ENCODE measurements at places on chromosomes 1 and 21. TPM values are rescaled to one million over a fixed set of nuclear protein-coding genes. Genes with fewer than 3 reads are reported as not detected.
A peak's percentile ranks its signal among the peaks of the same experiment; 100 is the strongest.

Gene MCOLN2
- 0.99 TPM for total RNA-seq

- DNase-seq: no peak
These were observed 1.7 kb upstream of the MIB2 start for GRCh38 chr1:1613509-1614082.

DNA sequence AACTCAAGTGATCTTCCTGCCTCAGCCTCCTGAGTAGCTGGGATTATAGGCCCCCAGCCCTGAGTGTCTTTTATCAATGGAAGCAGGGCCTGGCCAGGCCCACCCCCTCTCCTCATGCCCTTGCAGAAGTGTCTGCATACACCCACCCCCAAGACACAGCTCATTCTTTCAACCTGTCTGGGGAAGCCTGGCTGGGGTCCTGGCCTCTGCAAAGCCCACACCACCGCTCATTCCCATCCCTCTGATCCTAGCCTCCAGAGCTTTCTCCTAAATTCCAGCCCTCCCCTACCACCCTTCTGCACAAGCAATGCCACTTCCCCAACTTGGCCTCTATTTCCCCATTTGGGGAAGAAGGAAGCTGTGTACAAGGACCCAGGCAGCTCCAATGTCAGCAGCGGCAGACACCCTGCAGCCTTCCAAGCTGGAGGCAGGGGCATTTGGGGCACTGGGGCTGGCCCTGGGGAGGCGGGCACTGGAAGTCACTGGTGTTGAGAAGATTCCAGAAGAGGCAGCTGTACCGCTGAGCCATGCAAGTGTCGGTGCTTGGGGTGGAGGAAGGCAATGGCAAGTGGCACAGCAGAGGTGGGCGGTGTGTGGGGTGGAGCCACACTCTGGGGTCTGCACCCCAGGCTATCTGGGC is 33.7 kb upstream of the ARF1 start:
- no peak for DNase-seq

Gene CBR1
- total RNA-seq: 198 TPM

- no peak for DNase-seq
These were observed 4.0 kb upstream of the EXTL1 start for GRCh38 chr1:26017606-26018005.

DNA sequence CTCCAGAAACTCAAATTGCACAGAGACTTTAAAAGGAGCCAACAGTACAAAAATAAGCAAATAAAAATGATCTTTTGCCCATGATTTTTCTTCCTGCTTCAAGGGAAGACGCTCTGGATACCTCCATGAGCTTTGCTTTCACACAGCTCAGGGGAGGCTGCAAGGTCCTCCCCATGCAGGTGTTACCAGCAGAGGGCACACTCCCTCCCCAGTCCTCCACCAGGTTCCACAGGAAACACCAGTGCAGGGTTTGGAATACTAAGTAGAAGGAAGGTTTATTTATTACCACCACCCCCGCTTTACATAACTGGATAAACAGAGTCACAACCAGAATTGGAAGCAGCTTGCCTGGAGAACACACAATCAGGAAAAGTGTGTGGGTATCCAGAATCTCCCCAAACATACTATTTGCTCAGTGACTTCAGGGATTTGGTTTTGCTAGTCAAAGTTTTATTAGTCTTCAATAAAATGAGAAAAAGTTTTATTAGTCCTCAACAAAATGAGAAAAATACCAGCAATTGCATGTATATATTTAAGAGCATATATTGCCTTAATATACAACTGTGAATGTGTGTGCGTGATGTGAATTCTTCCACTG is 37.3 kb downstream of the HSD3B1 start:
- DNase-seq: no peak

DNA sequence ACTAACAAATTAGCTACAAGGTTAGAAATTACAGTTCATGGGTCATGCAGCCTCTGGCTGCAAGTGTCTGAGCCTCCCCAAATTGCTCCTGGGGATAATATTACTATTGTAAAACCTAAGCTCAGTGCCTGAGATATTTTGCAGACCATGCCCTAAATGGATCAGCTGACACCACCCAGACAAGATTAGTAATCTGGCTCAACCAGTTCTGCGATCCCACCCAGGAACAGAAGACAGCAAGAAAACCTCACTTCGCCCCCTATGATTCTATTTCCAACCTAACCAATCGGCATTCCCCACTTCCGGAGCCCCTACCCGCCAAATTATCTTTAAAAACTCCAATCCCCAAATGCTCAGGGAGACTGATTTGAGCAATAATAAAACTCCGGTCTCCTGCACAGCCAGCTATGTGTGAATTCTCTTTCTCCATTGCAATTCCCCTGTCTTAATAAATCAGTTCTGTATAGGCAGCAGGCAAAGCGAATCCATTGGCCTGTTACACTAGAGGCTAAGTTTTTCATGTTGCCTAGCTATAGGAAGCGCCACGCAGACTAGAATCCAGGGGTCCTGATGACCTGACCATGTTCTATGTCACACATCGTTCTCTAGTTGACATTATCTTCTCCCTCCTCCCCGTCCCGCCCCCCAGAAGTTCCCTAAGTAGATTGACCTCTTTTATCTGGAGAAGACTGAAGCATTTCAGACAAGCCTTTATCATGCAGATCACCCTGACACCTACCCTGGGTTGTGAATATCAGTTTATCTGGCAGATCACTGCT is 22.4 kb upstream of the ZFYVE9 start:
- no peak for DNase-seq

DNA sequence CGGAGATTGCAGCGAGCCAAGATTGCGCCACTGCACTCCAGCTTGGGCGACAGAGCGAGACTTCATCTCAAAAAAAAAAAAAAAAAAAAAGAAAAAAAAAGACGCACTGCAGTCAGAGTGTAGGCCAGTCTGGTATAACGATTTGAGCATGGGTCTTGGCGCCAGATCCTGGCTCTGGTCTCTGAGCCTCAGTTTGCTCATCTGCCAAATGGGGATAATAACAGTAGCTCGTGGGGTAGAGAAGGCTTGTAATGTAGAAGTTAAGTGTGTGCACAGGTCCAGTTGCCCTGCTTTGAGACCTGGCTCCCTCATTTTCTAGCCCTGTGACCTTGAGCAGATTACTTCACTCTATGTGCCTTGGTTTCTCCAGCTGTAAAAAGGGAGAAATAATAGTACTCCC is 26.3 kb upstream of the GRHL3 start:
- no peak for DNase-seq

Gene PROX1
- total RNA-seq: 6.4 TPM

DNA sequence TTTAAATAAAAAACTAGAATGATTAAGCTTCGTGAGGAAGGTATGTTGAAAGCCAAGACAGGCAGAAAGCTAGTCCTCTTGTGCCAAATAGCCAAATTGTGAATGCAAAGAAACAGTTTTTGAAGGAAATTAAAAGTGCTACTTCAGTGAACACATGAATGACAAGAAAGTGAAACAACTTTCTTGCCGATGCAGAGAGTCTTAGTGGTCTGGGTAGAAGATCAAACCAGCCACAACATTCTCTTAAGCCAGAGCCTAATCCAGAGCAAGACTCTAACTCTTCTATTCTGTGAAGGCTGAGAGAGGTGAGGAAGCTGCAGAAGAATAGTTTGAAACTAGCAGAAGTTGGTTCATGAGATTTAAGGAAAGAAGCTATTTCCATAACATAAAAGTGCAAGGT is 63.2 kb downstream of the TTC3 start:
- no peak for DNase-seq

Gene ERICH3
- 0.14 TPM for total RNA-seq

DNA sequence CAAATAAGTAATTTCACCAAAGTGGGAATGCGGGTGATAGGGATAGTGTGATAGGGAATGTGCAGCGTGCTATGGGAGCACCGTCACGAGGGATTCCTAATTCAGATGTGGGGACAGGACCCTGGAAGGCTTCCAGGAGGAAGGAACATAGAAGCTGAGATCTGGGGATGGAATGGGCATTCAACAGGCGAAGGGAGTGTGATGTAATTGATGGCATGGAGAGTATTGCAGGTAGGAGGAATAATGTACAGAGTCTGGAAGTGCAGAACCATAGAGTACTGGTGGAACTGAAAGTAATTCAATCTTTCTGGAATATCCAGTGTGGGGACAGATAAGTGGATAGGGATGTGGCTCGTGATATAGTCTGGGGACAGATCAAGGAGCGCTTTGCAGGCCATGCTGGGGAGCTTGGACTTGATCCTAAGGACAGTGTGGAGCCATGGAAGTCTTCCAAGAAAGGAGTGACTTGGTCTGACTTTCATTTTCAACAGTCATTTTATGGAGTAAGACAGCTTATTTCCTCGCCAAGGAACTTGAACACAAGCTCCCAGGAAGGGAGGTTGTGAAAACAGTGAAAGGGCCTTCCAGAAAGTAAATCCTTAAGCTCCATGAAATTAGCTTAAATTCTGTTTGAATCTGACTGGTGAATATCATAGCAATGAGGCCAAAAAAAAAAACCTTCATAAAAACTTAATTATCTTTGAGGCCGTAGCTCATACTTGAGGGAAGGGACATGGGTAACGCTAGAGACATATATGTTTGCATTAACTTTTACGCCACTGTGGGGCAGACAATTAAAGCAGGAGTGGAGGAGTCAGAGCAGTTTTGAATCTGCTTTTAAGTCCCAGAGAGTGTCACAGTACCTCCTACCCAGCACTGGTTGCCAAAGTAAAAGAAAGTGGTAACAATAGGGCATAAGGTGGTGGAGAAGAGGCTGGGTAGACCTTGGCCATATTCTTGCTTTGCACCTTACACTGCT is 55.8 kb downstream of the ROR1 start:
- DNase-seq: no peak

DNA sequence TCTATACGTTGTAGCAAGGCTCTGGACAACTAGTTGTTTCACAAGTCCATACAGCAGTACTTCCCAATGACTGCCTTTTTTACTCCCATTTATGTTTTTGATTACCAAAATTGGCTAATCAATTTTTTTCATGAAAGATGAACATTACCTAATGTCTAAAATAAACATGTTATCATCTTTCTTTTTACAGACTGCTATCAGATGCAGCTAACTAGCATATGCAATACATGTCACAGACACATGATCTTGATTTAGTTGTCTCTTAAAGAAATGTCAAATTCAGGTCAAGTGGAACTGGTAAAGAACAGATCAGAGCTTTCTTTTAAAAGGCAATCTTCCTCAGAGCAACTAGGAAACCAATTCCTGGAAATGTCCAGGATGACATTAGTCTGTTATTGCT is 630 bp upstream of the DBT start:
- DNase-seq: no peak

DNA sequence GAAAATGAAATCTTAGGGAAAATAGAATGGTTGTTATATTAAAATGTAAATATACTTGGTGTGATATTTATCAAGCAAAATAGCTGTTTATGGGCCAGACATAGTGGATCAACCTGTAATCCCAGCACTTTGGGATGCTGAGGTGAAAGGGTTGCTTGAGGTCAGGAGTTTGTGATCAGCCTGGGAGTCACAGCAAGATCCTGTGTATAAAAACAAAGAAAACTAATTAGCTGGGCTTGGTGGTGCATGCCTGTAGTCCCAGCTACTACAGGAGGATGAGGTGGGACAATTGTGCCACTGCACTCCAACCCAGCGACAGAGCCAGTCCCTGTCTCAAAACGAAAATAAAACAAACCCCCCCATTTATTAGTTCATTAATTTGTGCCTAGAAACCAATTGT is 21.6 kb upstream of the CFHR1 start:
- no peak for DNase-seq

DNA sequence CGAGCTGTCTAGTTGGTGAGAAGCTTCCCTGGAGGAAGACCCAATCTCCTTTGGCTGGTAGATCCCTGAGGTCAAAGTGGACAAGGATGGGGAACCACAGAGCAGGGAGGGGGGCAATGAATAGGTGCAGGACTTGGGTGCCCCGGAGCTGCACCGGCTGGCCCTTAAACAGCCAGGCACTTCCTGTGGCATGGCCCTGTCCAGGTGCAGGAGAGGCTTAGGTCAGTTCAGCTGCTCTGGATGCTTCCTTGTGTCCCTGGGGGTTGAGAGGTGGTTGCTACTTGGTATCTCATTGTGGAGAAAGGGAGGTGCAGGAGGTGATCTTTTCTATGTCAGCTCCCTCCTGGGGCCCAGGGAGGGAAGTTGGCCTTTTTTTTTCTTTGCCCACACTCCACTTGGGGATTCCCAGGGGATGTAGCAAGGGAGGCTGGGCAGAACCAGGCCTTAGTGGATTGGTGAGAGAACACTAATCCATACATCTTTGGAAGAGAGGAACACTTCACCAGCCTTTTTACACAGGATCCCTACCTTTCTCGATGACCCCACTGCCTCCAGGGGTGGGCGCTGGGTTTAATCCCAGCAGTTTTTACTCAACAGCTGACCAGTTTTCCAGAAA is 1.2 kb upstream of the ST3GAL3 start:
- DNase-seq: no peak

Gene PRELP
- total RNA-seq: 45.7 TPM

Gene NFIA
- total RNA-seq: 88.7 TPM

GRCh38 chr1:162397039-162397448 is 14.9 kb downstream of the SH2D1B start:
- DNase-seq: no peak

Gene OR2L8
- total RNA-seq: not detected

Gene C4BPB
- not detected for total RNA-seq

DNA sequence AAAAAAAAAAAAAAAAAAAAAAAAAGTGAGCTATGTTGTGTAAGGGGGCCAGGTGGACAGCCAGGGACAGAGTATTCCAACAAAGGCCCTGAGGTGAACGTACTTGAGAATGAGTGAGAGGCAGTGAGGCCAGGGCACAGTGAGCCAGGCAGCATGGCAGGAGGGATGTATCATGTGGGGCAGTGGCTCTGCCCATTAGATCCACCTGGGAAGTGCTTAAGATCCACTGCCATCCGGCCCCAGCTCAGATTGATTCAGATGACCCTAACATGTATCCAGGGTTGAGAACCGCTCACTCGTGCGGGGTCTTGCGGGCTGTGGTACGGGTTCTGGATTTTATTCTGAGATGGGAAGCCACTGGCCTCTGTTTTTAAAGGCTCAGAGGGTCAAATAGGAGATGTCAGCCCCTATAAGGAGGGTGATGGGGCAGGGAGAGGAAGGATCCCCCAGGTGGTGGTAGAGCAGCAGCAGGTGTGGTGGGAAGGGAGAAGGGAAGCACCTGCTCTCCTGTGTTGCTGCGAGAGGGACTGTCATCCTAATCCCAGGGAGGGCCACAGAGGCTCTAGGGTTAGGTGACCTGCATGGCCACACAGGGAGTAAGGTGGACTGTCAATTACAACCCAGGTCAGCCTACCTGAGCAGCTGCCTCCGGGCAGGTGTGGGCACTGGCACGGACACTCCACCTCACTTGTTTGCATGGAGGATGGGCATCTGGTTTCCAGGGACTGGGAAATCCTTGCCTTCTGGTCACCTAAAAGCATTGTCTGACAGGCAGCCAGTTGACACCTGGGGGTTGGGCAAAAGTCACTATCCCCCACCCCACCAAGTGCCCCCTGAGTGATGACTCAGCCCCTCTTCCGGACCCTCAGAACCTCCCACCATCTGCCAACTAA is 31.6 kb downstream of the CDK18 start:
- DNase-seq: peak; percentile 56

Gene UBIAD1
- 13.6 TPM for total RNA-seq

GRCh38 chr1:40038697-40039096 is 1.8 kb upstream of the CAP1 start:
- no peak for DNase-seq

Measured in sigmoid colon (tissue), 7 donors.